ENCODE measurements at places on chromosomes 5 and 9.

GRCh38 chr5:72410688-72411295, 90.6 kb downstream of the PTCD2 start:
- DNase-seq, result no peak

DNA sequence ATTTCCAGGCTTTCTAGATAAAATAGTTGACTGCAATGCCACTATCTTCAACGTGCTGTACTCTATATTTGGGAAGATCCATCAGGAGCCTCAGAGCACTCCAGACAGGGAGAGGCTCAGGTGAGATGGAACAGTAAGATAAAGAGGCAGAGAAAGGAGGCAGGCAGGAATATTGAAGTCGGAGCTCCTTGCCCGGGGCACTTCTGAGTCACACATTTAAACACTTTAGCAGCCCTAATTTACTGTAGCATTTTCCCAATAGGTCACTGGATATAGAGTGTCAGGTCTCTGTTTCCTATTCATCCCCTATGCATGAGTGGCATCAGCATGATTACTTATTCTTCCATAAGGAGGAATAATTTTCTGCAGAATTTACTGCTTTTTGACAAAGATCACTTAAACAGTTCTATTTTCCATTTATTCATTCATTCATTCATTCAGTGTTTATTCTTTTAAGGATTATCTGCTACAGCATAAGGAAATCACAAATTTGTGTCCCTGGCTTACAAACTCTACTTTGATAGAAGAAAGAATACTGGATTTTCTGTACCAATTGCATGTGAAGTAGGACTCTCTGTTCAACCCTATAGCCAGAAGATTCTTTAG, 170.7 kb downstream of the MAPKAP1 start:
- no peak for DNase-seq

DNA sequence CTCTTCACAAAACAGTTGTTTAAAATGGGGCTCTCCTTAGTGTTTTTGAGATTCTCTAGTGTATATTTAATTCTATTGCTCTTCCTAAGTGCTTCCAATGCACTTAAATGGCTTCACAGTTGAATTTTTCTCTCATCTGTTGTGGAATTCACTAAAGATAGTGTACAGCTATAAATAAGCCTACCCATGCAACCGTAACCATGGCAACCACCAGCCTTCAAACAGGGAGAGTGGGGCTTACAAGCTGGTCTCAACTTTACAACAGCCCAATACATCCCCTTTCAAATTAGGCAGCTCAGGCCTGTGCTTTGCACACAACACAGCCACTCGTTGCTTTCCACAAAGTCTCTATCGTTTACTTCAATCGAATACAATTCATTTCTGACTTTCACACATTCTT, 144.0 kb upstream of the PLPPR1 start:
- DNase-seq, result no peak

- DNase-seq, result no peak
Measured at GRCh38 chr9:32380944-32381343, 3.5 kb upstream of the ACO1 start.

DNA sequence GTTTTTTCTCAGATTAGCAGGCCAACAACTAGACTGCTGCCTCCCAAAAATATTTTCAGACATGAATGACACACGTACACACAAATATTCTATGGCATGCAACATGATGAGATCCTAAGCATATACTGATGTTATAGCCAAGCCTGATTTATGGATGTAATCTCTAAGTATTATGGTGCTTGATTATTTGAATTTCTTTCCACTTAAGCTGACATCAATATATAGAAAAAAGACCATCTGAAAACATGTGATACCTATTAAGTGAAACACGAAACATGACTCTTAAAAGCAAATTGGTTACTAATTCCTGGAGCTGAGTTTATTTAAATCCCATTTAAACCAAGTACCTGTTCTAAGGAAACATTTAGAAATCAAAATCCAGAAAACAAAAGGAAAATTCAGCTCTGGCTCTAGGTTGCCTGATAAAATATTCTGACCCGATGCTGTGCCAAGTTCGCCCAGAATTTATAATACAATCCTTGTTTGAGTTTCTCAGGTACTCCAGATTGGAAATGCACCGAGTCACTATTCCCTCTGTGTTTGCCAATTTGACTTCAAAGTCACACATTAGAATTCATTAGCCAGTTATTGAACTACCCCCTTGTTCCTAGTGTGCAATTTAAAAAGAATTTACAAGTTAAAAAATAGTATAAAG, 548.6 kb downstream of the CSNK1G3 start:
- DNase-seq, result no peak

- no peak for DNase-seq
Measured at GRCh38 chr9:70579686-70580085, 165.2 kb upstream of the KLF9 start.

DNA sequence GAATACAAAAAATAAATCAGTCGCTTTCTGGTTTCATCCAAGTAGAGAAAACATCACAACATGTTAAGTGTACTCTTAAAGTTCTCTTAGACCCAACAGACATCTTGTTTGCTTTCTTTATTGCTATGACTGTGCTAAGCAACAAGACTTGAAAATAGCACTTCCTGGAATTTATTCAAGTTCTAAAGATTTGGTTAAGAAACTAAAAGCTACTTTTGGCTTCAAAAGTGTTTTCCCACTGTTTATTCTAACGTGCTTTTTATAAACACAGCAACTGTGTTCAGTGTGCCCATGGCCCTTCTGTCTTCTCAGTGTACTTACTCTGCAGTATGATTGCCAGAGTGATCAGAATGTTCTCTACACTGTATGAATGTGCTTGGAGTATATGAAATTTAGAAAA, 109.8 kb downstream of the GIN1 start:
- no peak for DNase-seq

- DNase-seq, result no peak
Measured at GRCh38 chr5:176188506-176189193, 49.6 kb upstream of the SIMC1 start.

GRCh38 chr5:38404667-38405276, 146.4 kb downstream of the EGFLAM start:
- DNase-seq, result peak; percentile 7

- no peak for DNase-seq
Measured at GRCh38 chr5:150642567-150642927, 2.1 kb downstream of the SYNPO start.

- no peak for DNase-seq
Measured at GRCh38 chr9:13513716-13514444, 234.4 kb upstream of the MPDZ start.

DNA sequence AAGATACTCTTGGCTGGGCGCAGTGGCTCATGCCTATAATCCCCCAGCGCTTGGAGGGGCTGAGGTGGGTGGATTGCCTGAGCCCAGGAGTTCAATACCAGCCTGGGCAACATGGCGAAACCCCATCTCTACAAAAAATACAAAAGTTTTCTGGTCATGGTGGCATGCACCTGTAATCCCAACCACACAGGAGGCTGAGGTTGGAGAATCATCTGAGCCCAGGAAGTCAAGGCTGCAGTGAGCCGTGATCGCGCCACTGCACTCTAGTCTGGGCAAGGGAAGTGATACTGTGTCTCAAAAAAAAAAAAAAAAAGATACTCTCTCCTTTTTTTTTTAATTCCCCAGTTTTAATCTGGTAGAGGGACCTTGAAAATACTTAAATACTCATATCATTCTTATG, 15.0 kb downstream of the ANKRD33B start:
- DNase-seq, result no peak

- DNase-seq, result no peak
Measured at GRCh38 chr9:81137976-81138568, 551.3 kb downstream of the TLE1 start.

DNA sequence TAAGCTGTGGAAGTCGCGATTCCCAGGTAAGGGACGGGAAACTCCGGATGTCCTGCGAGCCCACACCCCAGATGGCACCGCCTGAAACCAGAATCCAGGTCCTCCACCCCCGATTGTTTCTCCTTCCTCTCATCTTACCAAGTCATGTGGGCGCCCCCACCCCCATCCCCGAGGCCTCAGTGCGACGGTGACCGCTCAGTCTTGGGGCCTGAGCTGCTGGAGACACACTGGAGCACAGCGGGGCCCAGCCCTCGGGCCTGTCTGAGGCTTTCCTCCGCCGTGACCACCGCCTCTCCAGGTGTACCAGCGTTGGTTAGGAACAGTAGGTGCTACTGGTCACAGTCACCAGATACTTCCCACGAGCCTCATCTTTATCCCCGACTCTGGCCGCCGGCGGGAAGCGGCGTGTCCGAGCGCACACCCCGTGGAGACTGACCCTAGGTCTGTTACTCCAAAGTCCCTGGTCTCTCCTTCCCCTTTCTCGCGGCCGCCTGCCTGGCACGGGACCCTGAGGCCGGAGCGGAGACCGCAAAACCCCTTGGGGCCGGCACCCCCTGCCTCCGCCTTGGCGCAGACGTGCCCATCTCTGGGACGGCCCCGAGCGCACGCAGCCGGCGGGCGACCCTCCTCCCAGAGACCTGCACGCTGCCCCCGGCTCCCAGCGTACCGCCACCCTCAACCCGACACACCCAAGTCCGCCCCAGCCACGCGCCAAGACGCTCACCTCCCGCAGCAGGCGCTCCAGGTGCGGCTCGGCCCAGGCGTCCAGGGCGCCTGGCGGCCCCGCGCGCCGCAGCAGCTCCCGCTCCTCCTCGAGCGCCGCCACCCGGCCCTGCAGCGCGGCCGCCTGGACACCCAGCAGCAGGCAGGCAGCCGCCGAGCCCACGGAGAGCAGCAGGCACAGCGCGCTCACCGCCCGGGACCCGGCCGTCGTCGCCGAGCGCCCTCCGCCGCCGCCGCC, 733 bp downstream of the COL23A1 start:
- peak; percentile 11 for DNase-seq

- DNase-seq, result peak; percentile 39
Measured at GRCh38 chr9:121207371-121207940, 5.8 kb upstream of the RAB14 start.

DNA sequence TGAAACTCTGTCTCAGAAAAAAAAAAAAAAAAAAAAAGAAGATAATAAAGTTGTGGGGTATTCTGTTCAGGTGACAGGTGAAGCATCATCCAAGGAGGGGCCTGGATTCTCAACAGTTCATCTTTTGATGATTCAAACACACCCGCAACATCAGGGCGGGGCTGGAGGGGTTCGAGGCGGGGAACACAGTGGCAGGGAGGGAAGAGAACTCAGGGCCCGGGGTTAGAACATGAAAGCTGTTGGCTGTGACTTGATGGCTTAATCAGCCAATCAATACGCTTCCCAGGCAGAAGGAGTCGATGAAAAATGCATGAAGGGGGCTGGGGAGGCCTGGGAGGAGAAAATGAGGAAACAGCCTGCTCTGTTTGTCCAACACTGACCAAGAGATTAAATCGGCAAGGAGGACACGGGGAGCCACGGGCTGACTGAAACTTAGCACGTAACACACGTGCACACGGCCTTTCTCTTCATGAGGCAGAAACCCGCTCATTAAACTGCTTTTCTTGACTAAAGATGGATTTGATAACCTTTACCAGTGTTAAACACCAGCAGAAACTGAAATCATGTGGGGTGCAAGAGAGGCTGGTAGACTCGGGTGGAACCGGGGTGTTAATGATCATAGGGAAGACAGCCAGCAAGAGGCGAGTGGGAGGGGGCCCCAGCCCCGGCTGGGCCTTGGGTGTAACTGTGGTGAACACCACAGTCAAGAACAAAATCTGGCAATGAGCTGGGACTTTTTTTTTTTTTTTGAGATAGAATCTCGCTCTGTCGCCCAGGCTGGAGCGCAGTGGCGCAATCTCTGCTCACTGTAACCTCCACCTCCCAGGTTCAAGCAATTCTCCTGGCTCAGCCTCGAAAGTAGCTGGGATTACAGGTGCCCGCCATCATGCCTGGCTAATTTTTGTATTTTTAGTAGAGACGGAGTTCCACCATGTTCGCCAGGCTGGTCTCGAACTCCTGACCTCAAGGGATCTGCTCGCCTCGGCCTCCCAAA, 105.7 kb upstream of the RAPGEF1 start:
- DNase-seq, result no peak

- DNase-seq, result no peak
Measured at GRCh38 chr5:97575322-97575721, 392.3 kb upstream of the RIOK2 start.

DNA sequence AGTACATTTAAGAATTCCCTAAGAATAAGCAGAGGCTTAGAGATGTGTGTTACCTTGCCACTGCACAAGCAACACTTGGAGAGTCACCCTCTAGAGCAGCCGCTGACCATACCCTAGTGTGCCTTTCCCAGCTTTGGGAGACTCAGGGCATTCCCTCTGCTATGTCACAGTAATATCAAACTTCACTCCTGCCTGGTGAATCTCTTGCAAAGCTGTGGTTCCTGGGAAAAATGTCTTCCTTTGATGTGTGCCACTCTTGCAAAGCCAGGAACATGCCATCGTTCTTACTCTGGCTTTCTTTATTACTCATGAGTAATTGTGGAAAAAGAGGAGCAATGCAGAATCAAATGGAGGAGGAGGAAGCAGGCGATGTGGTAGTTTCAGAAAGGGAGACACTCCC, 173.2 kb downstream of the CCDC192 start:
- DNase-seq, result no peak

DNA sequence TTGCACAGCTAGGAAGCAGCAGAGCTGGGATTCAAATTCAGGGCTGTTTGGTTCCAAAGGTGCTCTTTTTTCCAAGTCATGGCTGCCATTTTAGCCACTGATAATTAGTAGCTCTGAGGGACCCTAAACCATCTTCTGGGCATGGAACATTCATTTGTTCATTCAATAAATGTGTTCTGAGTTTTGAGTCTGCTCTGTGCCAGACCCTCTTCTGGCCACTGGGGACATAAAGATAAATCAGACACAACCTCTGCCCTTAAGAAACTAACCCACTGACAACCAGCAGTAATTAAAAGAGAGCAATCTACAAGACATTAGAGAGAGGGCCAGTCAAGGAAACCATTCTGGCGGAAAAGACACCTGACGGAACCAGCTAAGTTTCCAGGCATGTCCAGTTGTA, 2.0 kb upstream of the CPEB4 start:
- no peak for DNase-seq

DNA sequence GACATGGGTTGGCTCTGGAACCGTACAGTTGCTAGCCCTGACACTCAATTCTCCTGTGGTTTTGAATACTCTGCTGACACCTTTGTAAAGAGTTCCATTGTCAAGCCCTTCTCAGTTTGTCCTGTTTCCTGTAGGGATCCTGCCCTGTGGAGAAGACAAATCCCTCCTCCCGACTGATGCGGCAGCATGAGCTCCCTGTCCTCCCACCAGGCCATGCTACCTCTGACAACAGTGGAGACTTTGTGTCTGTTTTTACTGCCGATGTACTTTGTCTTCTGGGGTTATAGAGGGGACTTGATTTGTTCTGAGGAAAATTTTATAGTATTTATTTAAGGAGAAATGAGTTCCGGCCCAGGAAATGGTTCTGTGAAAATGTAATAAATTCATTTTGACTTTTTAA, 57.8 kb downstream of the PRLR start:
- no peak for DNase-seq

GRCh38 chr5:525916-526315, 1.7 kb upstream of the SLC9A3 start:
- no peak for DNase-seq

DNA sequence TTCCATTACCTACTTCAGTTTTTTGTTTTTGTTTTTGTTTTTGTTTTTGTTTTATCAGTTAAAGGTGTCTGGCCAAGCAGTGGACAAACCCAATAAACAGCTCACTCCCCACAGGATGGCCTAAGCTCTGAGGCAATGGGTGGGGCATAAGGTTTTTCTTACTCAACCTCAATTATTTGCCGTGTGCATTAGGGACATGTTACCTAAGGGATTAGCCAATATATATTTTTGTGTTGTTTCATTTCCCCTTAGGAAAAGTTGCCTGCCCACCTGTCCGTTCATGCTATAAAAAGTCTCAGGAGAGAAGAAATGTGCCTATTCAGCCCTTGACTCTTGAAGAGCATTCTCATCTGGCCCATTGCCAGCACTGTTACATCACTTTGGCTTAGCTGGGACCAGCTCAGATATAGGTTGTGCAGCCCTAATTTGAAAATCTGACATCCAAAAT, 7.3 kb downstream of the SH3RF2 start:
- DNase-seq, result no peak

Data from activated CD4-positive, alpha-beta T cell treated with anti-CD3 and anti-CD28 coated beads, Interleukin-2, Interleukin-6, amounts not matched to agents 100 ng/mL and 50 ng/mL, durations not matched to agents 16 hours and 8 hours (primary cell).